ENCODE measurements at places on chromosomes 12 and 14.

DNA sequence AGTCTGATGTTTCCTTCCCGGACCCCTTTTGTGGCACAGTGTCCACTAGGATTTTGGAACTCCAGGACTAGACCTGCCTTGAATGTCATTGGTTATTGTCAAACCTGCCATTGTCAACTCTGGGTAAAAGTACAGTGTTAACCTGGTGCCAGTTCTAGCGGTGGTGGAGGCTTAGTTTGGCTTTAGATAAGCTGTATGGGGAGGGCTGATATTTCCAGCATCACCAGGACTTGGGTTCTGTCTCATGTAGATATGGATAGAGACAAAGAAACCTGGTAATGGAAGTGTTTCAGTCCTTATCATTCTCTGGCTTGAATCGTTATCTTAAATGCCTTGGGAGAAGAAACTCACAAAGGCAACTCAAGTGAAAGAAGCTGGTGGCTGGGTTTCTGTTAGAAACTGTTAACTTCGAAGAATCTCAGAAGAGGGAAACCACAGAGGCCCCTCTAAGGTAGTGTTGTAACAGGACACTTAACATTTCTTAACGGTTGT is 10.6 kb downstream of the CHST11 start:
- DNase-seq: no peak

DNA sequence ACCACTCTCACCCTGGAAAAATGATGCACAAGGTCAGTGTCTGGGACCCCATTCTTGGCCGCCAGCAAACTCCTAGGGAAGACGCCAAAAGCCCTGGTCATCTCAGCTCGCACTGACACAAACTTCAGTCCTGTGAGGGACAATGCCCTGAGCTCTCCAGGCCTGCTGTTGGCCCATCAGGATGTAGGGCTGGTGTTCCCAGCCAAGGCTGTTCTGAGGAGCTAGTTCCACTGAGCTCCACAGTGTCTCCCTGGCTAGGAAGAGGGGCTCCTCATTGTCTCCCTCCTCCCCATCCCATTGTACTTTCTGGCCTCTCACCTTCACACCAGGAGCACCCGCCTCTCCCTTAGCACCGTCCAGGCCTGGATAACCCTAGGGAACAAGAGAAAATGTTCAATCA is 10.8 kb downstream of the COL2A1 start:
- no peak for DNase-seq

GRCh38 chr12:14601692-14602478 is 34.2 kb upstream of the PLBD1 start:
- DNase-seq: no peak

DNA sequence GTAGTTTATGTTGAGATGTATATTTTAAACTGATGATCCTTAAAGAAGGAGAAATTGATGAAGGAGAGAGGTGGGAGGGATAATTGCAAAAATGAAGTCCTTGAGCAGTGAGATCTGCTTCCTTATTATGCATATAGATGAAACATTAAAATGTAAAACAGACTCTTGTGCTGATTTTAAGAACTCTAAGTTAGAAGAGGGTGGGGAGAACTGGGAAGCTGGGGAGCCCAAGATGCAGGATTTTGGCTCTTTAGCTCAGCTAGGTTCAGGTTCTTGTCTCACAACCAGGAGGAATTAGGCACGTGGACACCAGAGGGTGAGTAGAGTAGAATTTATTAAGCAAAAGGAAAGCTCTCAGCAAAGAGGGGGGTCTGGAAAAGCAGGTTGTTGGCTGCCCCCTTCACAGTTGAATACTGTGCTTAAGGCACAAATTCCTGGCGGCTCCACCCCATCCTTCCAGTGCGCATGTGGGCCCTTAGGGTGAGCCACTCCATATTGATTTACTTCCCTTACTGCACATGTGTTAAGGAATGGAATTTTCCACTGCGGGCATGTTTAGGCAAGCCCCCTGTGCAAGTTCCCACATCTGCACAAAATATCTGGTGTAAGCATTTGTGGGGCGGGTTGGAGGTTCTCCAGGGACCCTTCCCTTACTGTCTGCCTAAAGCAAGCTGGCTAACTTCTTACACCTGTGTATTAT is 141.9 kb downstream of the BICD1 start:
- no peak for DNase-seq

DNA sequence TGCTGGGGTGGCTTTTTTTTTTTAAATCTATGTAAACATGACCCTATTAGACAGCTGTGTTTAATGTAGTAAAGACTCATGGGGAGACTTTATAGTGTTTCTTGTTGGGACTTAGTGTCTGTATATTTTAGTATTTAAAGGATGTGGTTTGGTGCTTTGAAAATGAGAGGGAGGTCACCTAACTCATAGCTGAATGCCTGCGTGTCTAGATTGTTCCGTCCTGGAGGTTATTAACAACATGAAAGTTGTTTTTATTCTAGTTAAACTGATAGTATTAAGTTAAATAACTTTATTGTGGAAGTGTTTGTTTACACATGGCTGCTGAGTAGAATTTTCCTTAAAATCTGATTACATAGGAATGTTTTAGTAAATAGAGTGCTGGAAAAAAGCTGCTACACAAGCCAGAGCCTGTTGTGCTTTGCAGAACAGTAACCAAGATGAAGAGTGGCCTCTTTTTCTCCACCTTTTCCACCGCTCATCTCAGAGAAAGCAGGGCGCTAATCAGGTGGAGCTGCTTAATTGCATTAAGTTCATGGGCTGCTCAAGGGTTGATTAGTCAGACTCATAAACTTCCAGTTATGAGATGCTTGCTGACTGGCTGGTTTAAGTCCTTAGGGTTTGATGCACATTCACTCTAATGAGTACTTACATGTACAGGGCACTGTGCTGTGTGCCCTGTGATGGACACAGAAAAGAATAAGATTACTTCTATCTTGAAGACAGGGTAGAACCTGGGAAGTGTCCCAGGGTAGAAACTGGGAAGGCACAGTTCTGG is 62.7 kb downstream of the FBXO34 start:
- DNase-seq: no peak

DNA sequence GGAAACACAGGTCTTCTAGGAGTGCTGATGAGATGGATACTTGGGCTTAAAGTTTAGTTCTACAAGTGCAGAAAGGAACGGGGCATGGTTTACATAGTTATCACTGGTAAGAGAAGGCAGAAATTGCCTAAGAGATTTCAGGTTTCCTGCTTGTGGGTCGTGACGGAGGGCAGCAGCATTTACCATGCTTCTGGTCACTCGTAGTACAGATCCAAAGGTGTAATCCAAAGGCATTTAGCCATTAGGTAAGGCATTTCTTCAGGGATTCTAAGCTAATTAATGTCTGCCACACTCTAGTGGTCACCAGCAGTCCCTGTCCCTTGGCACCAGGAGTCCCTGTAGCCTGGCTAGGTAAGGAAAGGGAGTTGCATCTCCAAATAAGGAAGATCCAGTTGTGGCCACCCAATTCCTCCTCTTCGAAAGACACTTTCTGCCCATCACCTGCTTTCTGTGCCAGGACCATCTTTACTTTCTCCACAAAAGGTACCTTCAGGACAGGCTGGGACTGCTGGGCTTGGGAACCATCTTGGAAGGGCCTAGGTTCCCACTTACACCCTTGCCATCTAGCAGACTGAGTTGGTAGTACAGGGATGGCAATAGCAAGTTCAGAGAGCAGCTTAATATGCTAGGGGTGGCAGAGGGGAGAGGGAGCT is 1.5 kb downstream of the GSTZ1 start:
- no peak for DNase-seq

DNA sequence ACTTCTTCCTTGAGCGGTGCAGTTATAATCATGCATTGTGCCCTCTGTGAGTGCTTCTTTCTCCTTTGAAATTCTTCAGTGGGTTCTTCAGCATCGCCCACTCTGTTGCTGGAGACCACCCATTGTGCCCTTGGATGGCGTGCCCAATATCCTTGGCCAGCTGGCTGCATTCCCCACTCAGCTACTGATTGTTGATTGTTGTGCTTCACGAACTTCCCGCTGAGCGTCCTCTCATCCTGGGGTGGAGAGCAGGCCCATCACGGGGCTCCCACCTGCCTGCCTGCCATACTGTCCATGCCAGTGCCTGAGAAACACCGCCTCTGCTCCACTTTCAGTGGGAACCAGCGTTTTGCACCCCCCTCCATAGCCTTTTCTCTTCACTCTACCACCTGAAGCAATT is 8.6 kb upstream of the SSTR1 start:
- DNase-seq: no peak

- no peak for DNase-seq
Observed at GRCh38 chr12:80321653-80322052, 122.4 kb upstream of the PTPRQ start.

DNA sequence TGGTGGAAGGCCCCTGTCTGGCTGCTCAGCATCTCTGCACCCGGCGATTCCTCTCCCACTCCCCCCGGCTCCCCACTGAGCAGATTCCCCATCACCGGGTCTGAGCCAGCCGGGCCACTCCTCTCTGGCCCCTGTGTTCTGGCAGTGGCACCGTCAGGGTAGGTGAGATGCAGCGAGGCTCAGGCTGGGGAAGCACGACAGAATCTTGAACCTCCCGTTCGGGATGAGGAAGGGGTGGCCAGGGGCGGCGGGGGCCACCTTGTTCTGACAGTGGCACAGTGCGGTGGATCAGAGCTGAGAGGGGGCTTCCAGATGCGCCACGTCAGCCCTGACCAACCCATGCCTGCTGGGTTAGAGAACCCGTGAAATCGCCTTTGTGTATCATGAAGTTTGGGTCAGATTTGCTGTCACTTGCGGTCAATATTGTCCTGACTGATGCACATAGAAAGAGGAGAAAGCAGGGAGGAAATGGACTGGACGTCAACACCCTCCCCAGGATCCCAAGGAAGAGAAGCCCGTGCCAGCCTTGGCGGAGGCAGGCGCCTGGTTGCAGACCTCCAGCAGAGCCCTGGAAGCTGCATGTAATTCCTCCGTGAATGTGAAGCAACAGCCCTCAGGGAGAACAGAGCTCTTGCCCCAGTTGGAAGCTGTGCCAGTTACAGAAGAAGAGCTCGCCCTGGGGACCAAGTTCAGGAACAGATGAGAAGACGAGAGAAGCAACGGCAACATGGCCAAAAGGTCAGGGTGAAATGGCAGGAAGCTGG is 137.1 kb upstream of the SFSWAP start:
- DNase-seq: no peak

GRCh38 chr14:106201376-106201775 is 675.0 kb downstream of the TMEM121 start:
- no peak for DNase-seq

GRCh38 chr12:55720071-55720564 is at the start of gene RDH5:
Gene RDH5 (plus strand): TSS chr12:55720393. CDS start chr12:55721185, 792 bp downstream.
- no peak for DNase-seq

GRCh38 chr12:124356221-124356620 is 61.3 kb downstream of the RFLNA start:
- no peak for DNase-seq

- DNase-seq: no peak
Observed at GRCh38 chr12:64876388-64877071, 52.1 kb downstream of the TBC1D30 start.

DNA sequence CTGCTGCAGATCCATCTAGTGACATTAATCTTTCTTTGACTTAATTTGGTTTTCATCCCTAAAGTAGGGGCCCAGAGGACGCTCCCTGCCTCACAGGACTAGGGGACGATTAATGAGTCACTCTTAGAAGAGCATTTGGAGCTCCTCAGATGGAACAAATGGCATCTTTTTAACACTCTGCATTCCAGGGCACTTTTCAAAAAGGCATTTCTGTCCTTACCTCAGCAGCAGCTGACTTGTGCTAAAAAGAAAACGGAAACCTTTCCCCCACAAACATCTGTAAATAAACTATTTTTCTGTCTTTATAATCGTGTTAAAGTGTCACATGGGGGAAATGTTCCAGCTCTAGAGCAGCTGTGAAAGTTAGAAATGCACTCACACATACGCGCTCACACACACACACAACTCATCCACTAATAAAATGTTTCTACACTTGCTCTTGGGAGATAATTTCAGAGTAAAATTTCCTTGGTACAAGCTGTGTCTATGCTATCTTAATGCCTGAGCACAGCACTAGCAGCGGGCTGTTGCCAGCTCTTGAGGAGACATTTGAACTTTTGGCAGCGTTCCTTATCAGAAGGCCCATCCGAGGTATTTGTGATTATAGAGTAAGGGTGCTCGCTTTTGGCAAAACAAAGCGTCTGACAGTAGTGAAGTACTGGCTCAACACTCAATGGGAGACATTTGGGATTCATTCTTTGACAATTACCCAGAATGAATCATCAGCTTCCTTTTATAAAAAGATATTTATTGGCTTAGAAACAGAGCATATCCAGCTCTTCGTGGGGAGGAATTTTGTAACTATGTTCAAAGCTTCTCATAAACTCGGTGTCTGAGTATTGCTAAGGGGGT is 141.3 kb downstream of the PLXNC1 start:
- no peak for DNase-seq

- DNase-seq: no peak
Observed at GRCh38 chr12:113465808-113466453, 5.7 kb downstream of the LHX5 start.

GRCh38 chr12:75457191-75457590 is 23.4 kb upstream of the GLIPR1 start:
- no peak for DNase-seq

DNA sequence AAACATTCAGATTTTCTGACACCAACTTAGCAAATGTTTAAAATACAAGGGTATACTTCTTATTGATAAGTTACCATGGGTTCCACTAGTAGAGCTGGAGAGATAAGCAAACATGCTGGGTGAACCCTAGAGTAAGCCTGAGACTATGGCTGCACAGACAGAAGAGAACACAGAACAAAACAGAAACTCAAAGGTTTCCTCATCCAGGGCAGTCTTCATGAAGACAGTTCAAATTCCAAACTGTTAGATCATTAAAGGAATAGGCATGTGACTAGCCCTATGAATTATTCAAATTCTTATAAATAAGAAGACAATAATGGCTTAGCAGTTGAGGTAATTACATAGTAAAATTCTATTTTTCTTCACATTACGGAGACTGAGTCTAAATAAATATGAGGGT is 28.1 kb downstream of the BTBD7 start:
- no peak for DNase-seq

- DNase-seq: no peak
Observed at GRCh38 chr12:49673446-49674317, 33.5 kb downstream of the FMNL3 start.

GRCh38 chr14:89143595-89143994 is 273.4 kb downstream of the FOXN3 start:
- DNase-seq: no peak

- no peak for DNase-seq
Observed at GRCh38 chr12:26188127-26188526, 7.2 kb upstream of the SSPN start.

DNA sequence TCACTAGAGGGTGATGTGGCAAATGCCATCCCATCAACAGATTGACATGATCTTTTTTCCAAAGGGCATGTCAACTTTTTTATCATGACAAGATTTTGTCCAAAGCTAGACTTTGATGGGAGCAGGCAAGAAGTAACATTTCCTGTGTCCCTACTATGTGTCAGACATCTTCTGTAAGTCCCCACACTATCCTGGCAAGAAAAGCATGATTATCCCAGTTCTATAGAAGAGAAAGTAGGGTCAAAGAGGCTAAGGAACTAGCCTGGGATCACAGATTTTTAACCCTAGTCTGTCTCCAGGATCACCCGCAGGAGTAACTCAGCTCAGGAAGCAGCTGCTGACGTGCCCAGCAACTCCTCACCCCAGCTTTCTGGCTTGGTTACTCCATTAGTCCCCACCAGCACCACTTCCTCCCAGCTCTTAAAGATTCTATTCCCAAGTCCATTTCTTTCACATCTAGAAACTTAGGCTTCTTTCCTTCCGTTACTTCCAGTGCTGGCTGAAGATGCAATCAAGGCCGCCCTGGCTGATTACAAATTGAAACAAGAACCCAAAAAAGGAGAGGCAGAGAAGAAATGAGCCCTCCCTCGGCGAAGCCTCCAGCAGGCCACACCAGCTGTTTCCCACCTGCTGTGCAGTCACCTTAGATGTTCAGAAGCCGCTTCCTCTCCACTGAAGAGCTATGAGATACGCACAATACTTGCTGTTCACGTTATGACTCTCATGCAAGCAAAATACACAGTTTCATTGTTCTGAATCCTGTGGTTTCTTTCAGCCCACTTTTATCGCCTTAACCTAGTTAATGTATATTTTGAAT is 6.2 kb downstream of the ISCU start:
- peak; percentile 29 for DNase-seq

All from stimulated activated CD8-positive, alpha-beta memory T cell treated with anti-CD3 and anti-CD28 coated beads, Interleukin-4, amount 100 ng/mL, for 1 hour (primary cell).